ENCODE measurements at places on chromosomes 12 and 14.

DNA sequence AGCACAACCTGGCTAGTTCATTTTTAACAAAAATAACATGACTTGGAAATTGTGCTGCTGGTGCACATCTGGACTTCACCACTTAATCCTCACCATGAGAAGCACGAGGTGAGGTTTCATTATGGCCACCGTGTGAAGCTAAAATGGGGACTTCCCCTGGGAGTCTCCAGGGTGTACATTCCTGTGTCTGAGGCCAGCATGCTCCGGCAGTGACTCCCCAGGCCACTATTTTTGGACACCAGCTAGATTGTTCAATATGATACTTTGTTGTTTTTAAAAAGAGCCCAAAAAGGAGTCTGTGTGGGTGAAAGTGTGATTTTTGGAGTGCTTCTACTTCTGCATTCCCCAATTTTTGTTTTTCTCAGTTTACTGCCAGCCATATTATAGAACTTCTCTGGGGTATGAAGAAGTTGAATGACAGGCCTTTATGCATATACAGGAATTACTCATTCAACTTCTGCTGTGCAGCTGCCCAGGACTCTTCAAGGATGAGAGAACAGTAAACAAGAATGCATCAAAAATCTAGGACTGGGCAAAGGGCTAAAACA, 16.9 kb upstream of the AICDA start:
- no peak for DNase-seq

GRCh38 chr12:64893961-64894360, 69.5 kb downstream of the TBC1D30 start:
- DNase-seq: no peak

- DNase-seq: no peak
Measured at GRCh38 chr14:100818221-100818699, 7.7 kb upstream of the MEG3 start.

GRCh38 chr14:91058042-91058581, 2.3 kb downstream of the RPS6KA5 start:
- no peak for DNase-seq

GRCh38 chr14:35332517-35333263, 40.5 kb downstream of the PSMA6 start:
- peak; percentile 42 for DNase-seq

- DNase-seq: no peak
Measured at GRCh38 chr14:96135285-96135684, 69.4 kb upstream of the BDKRB2 start.

- DNase-seq: no peak
Measured at GRCh38 chr12:128811806-128812205, 12.0 kb downstream of the SLC15A4 start.
